Calu3 (cell line): ENCODE measurements at places on chromosomes 12 and 14.
A peak's percentile ranks its signal among the peaks of the same experiment; 100 is the strongest.

DNA sequence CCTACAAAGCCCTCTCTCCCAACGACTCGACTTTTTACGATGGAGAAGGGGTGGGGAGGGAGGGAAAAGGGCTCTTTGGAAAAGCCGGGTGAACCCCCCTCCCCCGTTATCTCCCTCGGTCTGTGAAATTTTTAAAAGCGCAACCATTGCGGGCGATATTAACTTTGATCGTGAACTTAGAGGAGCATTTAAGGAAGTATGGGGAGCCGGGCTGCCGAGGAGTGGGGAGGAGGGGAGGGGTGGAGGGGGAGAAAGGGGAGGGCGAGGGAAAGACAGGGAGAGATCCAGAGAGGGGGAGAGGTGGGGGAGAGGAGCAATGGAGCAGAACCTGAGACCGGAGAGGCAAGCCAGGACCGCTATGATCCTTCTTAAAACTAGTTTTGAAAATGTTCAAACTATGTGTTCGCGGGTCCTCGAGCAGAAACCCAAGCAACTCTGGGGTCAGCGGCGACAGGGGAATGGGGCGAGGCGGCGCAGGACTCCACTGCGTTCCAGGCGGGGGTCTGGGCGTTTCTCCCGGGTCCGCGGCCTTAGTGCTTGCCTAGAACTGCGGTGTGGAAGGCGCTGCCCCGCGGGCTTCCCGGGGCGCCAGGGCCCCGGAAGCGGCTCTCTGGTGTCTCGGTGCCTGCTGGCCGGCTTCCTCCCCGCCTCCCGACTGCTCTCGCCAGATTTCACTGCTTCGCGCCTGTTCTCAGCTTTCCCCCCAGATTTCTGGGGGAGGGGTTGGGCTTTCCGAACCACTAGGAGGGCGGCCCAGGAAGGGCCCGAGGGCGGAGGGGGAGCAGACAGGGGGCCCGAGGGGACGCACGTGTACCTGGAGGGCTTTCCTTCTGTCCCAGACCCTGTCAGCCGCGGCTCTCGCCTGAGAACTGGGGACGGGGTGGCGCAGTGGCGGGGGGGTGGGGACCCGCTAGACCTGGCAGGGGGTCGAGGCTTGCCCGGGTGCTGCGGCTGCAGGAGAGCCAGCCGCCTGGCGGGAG is at the start of gene HOTAIR:
Gene HOTAIR (minus strand): TSS at position 871 of the 980 bp plus-strand sequence.
- DNase-seq = no peak

- DNase-seq = peak; percentile 40
Measured at GRCh38 chr12:51270951-51271518, 820 bp upstream of the SMAGP start.

DNA sequence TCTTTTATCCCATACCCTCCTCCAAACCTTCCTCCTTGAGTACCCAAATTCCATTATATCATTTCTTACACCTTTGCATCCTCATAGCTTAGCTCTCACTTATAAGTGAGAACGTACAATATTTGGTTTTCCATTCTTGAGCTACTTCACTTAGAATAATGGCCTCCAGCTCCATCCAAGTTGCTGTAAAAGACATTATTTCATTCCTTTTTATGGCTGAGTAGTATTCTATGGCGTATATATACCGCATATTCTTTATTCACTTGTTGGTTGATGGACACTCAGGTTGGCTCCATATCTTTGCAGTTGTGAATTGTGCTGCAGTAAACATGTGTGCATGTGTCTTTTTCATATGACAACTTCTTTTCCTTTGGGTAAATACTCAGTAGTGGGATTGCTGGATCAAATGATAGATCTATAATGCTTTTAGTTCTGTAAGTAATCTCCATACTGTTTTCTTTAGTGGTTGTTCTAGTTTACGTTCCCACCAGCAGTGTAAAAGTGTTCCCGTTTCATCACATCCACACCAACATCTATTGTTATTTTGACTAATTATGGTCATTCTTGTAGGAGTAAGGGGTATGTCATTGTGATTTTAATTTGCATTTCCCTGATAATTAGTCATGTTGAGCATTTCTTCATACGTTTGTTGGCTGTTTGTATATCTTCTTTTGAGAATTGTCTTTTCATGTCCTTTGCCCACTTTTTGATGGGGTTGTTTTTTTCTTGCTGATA is 10.1 kb downstream of the RAB21 start:
- DNase-seq = no peak

DNA sequence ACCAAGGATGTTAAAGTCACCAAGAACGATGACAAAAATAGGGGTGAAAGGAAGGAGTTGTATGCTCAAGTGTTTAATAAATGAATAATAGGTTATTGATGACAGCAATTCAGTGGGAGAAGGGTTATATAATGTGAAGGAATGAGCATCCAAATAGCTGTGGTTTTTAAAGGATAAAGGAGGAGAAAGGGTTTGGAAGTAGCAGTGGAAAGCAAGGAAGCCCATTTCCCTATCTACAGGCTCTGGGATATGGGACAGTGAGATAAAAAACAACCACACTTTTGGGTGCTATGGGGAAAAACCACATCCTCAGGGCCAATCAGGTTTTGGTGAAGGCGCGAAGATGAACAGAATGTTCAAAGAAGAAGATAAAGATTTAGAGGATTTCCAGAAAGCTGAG is 258.6 kb downstream of the ZFP36L1 start:
- DNase-seq = no peak

GRCh38 chr12:129772501-129773493 is 131.0 kb downstream of the TMEM132D start:
- no peak for DNase-seq

DNA sequence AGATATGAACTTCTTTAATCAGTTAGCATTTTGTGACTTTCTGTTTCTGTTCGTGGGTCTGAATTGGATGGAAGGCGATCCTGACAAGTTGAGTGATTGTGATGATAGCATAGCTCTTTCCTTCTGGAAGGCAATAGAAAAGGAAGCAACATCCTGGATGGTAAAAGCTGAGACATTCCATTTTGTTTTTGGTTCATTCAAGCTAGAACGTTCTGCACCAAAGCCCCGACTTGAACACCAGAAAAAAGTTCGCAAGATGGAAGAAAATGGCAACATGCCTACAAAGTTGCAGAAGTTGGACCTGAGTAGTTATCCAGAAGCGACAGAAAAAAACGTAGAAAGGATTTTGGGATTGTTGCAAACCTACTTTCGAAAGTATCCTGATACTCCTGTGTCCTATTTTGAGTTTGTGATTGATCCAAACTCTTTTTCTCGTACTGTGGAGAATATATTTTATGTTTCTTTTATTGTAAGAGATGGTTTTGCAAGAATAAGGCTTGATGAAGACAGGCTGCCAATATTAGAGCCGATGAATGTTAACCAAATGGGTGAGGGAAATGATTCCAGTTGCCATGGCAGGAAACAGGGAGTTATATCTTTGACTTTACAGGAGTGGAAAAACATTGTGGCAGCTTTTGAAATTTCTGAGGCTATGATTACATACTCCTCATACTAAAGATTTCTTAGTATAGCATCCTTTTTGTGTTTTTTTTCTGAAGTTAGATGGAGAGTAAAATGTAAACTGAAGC is 896 bp downstream of the EID3 start:
- no peak for DNase-seq

DNA sequence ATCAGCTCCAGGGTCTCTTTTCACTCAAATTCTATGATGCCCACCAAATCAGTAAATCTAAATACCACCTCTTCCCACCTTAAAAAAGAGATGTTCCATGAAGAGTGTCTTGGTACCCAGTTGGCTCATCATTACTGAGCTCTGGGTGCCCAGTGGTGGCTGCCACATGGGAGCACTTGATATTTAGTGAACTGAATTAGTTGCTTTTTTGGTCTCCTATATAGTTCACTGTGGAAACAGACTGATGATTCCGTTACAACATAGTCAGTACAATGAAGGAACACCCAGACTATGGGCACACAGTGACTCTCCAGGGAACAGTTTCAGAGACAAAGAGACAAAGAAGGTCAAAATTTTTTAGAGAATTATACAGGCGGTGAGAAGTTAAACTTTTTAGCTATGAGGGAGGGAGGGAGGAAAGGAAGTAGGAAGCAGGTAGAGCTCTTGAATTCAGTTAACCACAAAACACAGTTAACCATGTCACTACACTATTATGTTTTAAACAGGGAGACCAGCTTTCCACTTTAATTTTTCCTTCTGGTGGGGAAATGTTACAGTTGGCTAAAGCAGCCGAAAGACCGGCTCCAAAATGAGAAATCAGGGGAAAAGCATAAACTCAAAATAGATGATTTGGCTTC is 14.6 kb upstream of the YY1 start:
- DNase-seq = no peak

DNA sequence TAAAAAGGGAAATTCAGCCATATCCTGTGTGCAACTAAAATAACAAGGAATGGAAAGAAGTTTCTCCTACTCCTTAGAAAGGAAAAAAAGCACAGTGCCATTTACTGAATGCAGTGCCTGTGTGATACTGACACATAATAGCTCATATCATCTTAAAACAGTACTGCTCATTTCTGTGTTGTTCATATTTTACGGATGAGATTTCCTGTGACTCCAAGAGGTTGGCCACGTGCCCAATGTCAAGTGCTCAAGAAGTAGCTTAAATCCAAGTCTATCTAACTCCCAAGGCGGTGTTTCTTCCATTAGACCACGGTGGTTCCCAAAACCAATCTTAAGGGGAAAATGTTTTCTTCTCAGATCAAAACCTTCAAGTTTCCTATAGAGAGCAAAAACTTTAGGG is 20.0 kb downstream of the MAP3K9 start:
- no peak for DNase-seq

GRCh38 chr14:85468816-85469215 is 61.1 kb upstream of the FLRT2 start:
- DNase-seq = no peak

GRCh38 chr14:98136012-98136789 is 1135.8 kb downstream of the BCL11B start:
- DNase-seq = no peak

DNA sequence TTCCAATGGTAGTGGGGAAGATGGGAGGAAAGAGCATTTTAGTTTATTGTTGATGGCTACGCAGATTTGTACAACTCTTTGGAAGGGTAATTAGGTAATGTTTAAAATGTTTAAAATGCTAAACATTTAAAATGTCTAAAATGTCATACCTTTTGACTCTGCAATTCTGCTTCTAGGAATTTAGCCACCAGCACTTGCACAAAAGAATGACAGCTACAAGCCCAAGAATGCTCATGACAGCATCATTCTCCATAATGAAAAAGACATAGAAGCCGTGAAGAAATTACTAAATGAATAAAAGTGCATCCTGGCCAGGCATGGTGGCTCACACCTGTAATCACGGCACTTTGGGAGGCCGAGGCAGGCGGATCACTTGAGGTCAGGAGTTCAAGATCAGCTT is 19.9 kb upstream of the DYNC1H1 start:
- DNase-seq = no peak

GRCh38 chr14:104419865-104420505 is 159.6 kb upstream of the C14orf180 start:
- DNase-seq = no peak

GRCh38 chr12:130952171-130952954 is 1.3 kb upstream of the ADGRD1 start:
- DNase-seq = no peak

GRCh38 chr14:68174446-68174845 is 354.9 kb downstream of the RAD51B start:
- no peak for DNase-seq

DNA sequence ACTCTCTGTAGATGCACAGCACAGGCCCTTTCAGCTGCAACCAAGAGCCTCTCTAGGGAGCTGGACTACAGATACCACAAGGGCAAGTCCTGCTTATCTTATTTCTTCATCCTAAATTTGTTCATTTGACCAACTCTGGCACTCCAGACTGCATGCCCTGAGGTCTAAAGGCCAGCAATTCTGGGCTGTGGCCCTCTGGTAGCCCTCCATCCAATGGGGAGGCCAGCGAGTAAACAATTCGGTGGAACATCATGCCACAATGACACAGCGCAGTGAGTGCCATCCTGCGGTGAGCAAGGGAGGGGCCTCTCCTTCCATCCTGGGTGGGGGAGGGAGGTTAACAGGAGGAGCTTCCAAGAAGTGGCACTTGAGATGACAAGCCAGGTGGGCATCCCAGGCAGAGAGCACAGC is 652 bp upstream of the SELPLG start:
- DNase-seq = no peak
